LHCN-M2 (cell line): ENCODE measurements at places on chromosomes 5 and 9. TPM values are rescaled to one million over a fixed set of nuclear protein-coding genes. Genes with fewer than 3 reads are reported as not detected.

DNA sequence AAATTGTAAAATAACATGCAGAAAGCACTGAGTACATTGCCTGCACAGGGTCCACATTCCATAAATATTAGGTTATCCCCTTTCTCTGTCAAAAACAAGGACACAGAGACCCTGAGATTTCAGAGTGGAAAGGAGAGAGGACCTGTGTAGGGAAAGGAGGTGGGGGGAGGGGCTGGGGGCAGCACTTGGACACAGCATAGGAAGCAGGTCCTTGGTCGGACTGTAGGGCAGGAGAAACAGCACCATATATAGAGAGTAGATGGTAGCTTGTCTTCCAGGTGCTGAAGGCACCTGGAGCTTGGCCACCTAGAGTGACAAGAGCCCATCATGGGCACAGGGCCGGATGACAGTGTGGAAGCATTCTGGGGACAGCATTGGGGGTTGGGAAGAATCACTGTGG is 2.4 kb downstream of the TPM2 start:
- DNase-seq: no peak

- DNase-seq: no peak
Observed at GRCh38 chr9:89821081-89821480, 216.3 kb downstream of the GADD45G start.

DNA sequence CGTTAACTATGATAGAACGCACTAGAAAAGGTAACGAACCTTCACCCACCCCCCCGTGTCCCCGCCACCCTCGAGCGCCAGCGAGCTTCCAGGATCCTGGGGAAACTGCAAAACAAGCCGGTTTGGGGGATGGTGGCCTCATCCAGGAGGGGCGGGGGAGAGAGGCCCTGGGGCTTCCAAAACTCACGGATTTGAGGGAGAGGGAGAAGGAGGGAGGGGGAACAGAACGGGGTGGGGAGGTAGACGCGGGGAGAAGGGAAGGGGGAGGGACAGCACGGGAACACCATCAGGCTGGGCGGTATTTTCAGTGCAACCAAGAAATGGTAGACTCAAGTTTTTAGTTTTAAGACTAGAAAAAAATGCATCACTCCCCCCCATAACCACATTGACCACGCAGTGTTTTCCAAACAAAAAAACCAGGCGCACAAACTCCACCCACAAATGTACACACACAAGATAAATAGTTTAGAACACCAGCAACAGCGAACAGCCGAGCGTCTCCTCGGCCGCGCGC is 1.4 kb downstream of the NRARP start:
- DNase-seq: no peak

The DOLK gene
- total RNA-seq: 34.4 and 39.0 TPM in 2 replicates

The GLT6D1 gene
- not detected in 2 replicates for total RNA-seq
